Kasumi-1 (cell line): ENCODE measurements at places on chromosomes 16 and 17.

- DNase-seq: no peak
Observed at GRCh38 chr16:66318505-66318904, 48.0 kb upstream of the CDH5 start.

DNA sequence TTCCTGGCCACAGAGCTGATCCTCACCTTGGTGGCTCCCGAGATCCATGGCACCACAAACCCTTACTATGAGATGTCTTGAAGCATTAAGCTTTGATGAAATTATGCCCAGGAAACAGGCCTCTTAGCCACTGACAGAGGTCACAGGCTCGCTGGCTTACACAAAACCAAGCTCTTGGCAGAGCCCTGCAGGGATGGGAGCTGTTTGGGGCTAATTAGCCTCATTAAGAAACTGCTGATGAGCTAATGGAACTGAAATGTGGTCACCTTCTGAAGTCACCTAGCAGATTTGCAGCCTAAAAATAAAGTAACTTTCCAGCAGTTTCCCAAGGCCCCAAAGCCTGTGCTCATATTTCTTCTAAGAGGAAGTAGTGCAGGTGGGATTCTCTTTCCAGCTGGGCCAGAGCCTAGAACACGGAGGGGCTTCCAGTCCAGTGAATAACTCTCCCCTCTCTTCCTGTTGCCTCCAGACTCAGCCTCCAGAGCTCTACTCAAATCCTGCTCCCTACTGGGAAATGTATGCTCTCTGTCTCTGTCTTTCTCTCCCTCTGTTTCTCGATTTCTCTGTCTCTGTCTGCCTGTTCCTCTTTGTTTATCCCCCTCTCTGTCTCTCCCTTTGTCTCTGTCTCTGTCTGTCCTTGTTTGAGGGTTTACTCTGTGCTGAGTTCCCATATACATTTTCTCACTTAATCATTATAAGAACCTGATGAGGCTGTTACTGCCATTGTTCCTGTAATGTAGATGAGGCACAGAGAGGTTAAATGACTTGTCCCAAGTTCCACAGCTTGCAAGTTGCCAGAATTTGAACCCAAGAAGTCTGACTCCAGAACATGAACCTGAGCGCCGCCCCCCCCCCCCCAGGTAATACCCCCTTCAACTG is 338.9 kb downstream of the CA10 start:
- no peak for DNase-seq

- DNase-seq: no peak
Observed at GRCh38 chr17:77306048-77306789, 165.4 kb downstream of the SEC14L1 start.

DNA sequence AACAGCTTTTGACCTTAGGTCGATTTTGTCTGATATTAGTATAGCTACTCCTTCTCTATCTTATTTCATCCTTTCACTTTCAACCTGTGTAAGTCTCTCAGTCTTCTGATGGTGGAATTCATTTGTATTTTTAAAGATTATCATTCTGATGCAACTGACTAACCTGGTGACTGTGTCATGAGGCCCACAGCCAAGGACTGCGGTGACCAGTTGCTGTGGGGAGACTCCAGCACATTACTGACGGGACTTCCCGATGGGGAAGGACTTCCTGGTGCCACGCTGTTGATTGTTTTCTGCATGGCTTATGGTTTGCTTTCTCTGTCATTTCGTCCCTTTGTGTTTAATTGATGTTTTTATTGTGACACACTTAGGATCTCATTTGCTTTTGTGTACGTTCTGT is 34.2 kb downstream of the RMI2 start:
- no peak for DNase-seq

DNA sequence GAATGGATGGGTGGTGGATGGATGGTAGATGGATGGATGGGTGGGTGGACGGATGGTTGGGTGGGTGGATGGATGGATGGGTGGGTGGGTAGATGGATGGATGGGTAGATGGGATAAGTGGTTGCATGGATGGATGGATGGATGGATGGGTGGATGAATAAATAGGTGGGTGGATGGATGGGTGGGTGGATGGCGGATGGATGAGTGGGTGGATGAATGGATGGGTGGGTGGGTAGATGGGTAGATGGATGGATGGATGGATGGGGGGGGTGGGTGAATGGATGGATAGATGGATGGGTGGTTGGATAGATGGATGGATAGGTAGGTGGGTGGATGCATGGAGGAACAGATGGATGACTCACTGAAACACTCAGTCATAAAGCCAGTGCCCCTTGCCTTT is 51.0 kb upstream of the FASN start:
- no peak for DNase-seq

DNA sequence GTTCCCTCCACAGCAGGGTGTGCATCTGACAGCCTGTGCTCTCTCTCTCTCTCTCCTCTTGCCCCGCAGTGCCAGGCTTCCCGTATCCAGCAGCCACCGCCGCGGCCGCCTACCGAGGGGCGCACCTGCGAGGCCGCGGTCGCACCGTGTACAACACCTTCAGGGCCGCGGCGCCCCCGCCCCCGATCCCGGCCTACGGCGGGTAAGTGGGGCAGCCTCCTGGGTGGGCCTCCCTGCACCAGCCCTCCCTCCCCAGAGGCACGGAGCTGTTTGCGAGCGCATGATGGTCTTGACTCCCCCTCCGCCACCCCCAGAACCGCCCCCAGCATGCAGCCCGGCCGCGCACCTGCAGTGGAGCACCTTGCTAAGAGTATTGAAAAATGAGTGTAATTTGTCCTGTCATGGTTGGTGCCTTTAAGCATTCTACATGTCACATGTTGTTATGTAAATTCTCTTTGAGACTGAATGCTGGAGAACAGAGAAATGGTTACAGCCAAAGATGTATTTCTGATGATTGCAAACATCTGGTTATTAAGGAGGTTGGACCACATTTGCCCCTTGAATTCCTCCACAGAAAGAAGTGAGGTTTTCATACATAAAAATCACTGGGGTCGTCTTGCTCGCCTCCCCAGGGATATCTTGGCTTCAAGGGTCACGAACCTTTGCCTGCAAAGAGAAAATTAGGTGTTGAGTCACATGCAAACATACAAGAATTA is 321.3 kb downstream of the RBFOX1 start:
- no peak for DNase-seq

- DNase-seq: no peak
Observed at GRCh38 chr16:89365044-89365467, 125.3 kb downstream of the ANKRD11 start.

DNA sequence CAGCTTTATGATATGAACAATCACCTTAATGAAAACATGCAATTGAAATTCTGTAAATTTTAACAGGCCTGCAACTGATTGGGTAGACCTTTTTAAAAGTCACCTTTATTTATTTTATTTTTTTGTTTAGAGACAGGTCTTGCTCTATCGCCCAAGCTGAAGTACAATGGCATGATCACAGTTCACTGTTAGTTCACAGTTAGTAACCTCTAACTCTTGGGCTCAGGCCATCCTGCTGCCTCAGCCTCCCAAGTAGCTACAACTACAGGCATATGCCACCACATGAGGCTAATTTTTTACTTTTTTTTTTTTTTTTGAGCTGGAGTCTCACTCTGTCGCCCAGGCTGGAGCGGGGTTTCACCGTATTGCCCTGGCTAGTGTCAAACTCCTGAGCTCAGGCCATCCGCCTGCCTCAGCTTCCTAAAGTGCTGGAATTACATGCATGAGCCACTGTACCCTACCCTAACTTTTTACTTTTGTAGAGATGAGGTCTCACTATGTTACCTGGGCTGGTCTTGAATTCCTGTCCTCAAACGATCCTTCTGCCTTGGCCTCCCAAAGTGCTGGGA is 28.0 kb downstream of the AP1G1 start:
- no peak for DNase-seq

DNA sequence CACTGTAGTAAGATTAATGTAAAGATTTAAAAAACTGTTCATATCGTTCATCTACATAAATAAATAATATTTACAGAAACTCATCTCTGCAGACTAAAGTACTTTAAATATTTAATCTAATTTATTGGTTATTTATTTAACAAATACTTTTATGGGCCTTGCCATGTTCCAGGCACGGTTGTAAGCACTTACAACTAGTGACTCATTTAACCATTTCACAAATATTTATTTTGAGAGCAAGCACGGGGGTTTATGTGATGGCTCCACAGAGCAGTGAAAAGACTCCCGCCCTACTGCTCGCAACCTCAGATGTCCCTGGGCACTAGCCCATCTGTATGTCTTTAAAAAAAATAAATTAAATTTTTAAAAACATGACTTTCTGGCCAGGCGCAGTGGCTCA is 575.9 kb downstream of the WWOX start:
- DNase-seq: no peak

DNA sequence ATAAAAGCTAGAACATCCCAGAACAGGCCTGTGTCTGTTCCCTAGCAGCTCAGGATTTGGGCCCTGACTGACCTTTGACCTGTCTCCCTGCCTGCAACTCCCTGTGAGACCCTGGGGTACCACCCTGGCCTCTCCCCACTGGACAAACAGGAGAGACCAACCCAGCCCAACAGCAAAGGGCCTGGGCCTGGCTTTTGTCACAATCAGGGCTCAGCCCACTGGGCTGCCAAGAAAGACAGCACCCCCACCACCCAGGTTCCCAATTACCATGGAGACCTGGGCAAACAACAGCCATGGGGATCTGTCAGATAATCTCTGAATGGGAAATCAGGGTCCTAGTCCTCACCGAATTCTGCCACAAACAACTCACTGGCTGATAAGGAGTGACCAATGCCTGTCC is 11.1 kb downstream of the PLLP start:
- no peak for DNase-seq

GRCh38 chr17:39209317-39210092 is 9.4 kb downstream of the RPL19 start:
- peak; percentile 21 for DNase-seq

DNA sequence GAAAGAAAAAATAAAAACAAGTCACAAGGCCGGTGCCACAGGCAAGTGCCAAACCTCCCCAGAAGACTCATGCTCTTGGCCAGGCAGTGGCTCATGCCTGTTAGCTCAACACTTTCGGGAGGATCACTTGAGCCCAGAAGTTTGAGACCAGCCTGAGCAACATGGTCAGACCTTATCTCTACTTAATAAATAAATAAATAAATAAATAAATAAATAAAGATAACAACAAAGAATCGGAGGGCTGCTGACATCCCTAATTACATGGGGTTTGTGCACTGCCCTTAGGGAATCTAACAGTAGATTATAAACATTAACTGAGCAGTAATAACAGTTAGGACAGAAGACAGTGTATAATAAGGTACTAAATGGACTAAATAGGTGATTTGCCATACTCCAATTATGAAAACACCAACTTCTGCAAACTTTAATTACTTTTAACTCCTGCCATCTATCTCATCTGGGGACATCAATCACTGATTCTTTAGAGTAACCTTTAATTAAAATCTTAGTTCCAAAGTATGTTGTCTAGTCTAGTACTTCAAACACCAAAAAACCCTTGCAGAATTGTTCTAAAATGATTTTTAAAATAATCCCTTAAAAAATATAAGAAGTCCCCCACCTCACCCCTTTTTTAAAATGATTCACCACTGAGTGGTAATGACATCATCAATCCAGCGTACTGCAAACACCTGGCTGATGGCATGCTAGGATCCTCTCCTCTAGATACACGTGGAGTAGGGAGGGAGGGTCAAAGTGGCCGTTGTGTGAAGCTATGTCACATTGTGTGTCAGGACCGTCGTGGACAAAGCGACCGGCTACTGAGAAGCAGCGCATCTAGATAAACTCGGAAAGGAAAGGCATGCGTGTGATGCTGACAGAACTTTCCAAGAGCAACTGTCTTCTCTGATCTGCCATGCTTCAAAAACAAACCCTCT is 28.5 kb downstream of the CYTH1 start:
- no peak for DNase-seq
